A549 (cell line): ENCODE measurements at places on chromosomes 12 and 14.

DNA sequence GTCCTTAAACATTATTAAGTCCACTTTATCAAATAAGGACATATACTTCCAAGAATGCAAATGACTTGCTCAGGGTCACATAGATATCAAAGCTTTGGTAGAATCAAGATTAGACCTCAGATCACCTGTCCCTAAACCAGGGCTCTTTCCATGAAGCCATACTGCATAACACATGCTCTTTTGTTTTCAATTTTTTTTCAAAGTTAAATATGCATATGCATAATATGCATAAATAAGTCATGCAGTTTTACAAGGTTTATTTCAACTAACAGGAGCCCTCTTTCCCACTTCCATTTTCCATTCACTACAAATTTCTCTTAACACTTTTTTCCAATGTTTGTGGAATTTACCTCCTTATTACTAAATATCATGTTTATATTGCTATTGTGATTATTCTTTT is 53.1 kb downstream of the SIX1 start:
- DNase-seq = no peak

DNA sequence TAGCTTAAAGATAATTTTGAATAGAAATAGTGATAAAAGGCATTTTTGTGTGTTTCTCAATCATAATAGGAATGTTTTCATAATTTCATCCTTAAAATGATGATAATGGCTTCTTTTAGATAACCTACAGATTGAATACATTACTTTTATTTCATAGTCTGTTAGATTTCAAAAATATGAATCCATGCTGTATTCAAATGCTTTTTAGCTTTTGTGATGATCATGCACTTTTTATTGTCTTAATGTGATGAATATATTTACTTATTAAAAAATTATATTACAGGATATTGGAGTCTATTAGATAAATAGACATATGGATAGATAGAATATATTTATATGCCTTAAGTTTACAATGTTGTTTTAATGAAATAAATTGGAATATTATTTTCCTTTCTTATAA is 886.8 kb upstream of the NOVA1 start:
- DNase-seq = no peak

DNA sequence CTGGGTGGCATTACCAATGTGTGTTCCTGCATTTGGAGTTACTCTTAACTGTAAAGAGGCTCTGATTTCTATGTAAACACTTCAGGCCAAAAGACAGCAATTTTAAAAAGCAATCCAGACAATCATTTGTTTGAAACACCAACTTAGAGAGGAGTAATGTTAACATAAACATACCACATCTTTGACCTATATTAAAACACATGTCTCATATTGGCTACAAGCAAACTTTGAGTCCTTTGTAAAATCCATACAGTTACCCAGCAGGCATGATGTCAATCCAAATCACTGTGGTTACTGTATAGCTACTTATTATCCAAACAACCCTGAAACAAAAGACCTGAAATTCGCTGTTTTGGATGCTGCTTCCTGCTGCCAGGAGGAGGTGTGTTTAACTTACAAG is 7.5 kb upstream of the G2E3 start:
- DNase-seq = no peak

- DNase-seq = no peak
These were observed 16.4 kb upstream of the BTG1 start for GRCh38 chr12:92162079-92162478.

GRCh38 chr12:103929046-103929783 is 995 bp upstream of the HSP90B1 start:
- DNase-seq = peak; percentile 92

- DNase-seq = no peak
These were observed 6.2 kb downstream of the SIX1 start for GRCh38 chr14:60643141-60643462.
